ENCODE measurements at places on chromosomes 1 and 21.

GRCh38 chr1:58107943-58108342 is 438.6 kb downstream of the OMA1 start:
- no peak for DNase-seq

DNA sequence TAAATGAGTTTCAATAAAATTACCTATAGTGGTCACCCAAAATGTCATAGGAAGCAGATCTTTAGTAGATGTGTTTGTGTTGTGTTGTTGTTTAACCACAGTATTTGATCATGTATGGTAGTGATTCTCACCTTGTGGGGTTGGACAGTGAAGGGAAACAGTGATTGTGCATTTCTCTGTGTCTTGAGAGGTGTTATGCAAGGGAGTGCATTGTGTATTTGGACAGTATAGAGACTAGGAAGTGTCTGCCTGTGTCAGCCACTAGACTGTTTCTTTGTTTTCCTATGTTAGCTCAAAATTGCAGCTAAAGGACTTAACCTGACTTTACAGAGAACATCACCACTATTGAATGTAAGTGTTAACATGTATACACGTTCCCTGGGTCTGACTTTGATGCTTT is 6.0 kb downstream of the RGS2 start:
- DNase-seq = no peak

DNA sequence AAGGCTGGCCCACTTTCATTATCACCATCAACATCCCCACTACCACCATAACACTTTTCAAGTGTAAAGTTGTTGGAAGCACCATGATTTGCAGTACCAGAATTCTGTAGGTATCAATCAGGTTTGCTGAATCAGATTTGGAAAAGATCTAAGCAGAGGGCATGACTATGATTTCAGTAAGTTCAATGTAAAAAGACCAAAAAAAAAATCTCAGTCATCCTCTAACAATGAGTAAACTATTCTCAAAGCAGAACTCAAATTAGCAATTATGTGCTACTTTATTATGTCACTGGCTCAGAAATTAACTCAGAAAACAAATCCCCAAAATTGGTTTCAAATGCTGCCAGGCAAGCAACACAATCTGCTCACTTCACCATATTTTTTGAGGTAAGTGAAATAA is 187.8 kb upstream of the HP1BP3 start:
- DNase-seq = no peak

DNA sequence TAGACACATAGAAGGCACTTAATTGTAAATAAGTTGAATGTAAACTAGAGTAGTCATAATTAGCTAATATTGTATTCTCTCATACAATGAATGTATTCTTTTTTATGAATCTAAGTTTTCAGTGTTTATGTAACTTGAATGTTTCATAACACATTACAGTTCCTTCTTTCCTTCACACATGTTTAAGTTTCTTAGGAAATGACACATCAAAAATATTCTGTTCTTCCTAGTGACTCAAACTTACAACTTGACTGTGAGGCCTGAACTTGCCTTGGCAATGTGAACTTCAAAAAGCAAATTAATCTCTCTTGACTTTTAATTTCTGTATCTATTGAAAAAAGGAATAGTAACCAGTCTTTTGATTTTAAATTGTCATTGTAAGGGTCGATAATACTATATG is 700.1 kb downstream of the KCNT2 start:
- no peak for DNase-seq

DNA sequence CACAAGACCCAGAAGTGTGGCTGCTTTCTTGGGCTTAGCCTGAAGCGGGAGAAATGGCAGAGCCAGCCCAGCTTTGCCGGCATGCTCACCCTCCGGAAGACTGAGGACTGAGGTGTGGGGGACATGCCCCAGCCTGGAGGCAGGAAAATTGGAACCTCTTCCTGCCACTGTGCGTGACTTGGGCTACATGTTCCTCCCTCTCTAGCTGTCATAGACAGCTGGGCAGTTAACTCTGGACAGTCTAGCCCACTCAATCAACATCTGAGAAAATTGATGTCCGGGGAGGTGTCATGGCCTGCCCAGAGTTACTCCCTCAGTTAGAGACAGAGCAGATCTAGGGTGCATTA is 59.7 kb downstream of the UBE2T start:
- no peak for DNase-seq

All from SHP77 treated with DMSO at 0.1 percent for 48 hours (cell line).